ENCODE measurements at places on chromosomes 3 and 15. TPM values are rescaled to one million over a fixed set of nuclear protein-coding genes. Genes with fewer than 3 reads are reported as not detected.

Gene CLSTN2
- 56.4 TPM for total RNA-seq

DNA sequence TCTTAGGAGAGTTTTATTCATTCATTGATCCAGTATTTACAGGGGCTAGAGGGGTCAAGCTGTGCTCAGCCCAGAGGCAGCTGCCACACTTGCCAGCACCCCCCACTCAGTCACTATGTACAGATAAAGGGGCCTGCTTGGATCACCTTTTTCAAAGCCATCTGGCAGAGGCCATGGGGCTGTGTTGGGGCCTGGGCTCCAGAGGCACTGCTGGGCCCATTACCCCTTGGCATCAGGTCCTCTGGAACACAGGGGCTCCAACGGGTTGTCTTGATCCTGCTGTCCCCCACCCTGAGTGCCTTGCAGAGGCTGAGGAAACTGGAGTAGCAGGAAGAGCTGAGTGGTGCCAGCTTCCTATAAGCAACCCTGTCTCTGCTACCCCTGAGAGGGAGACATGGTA, 43.9 kb downstream of the SEMA3G start:
- ATAC-seq = no peak

Gene PLA1A
- not detected for total RNA-seq

DNA sequence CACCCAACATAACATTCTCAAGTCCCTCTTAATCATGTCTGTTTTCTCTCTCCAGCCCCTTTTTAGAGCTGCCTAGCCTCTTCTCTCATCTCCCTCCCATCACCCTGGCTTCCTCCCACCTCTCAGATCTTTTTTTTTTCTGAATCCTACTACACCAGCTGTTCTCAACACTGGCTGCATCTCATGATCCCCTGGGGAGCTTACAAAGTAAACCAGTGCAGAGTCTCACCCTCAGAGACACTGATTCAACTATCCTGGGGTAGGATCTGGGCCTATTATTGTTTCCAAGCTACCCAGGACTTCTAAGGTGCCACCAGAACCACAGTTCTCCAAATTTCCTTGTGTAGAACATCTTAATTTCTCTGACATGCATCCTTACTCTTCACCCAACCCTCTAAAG, 50.3 kb upstream of the ACAN start:
- ATAC-seq = no peak

DNA sequence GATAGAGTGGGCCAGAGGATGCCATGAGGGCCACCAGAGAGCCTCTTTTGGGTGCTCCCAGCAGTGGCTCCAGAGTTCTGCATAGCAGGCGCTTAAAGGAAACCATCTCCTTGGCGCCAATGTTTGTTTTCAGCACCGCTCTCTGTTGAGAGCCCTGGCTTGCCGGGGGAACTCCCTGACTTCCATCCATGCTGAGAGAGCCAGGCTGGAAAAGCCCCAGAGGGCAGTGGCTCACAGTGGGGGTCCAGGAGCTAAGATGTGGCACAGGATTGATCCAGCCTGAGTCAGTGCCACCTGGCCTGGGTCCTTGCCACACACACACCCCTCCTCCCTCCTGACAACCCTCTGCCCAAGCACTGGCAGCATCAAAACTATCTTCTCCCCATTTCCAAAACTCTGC, 50.4 kb upstream of the HACD2 start:
- no peak for ATAC-seq

Gene WNT5A
- total RNA-seq = 48.7 TPM

GRCh38 chr15:39154776-39155175, 426.1 kb upstream of the THBS1 start:
- ATAC-seq = no peak

- ATAC-seq = no peak
Observed at GRCh38 chr3:88991496-88991895, 115.9 kb upstream of the EPHA3 start.
